ENCODE measurements at places on chromosomes 7 and 10. TPM values are rescaled to one million over a fixed set of nuclear protein-coding genes. Genes with fewer than 3 reads are reported as not detected.
A peak's percentile ranks its signal among the peaks of the same experiment; 100 is the strongest.

FRMPD2 gene
- polyA plus RNA-seq = not detected

EEF1AKMT2 gene
- 12.7 TPM for polyA plus RNA-seq

PHYHIPL gene
- polyA plus RNA-seq = not detected

PBLD gene
- polyA plus RNA-seq = 2.3 TPM

CYP2C9 gene
- not detected for polyA plus RNA-seq

NUTM2A gene
- 0.36 TPM for polyA plus RNA-seq

PNLIPRP1 gene
- not detected for polyA plus RNA-seq

PNLIP gene
- not detected for polyA plus RNA-seq

PTPRN2 gene
- 0.06 TPM for polyA plus RNA-seq

DNA sequence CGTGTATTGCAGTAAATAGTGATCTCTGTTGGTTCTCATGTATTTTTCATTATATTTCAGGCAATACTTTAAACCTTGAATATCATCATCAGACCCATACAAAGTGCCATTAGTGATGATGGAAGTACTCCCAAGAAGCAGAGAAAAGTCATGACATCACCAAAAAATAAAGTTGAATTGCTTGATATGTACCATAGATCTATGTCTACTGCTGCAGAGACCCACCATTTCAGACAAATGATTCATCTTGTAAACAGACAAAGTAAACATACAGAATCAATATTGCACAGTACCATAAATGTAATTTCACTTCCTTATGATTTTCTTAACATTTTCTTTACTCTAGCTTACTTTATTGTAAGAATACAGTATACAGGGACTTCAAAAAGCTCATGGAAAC is 347.8 kb downstream of the IPMK start:
- no peaks in the 10 kb centered on the region for H3K36me3 ChIP-seq
- H3K4me3 ChIP-seq = no peak overlapping the region
- H3K4me1 ChIP-seq = no peaks in the 10 kb centered on the region

DNA sequence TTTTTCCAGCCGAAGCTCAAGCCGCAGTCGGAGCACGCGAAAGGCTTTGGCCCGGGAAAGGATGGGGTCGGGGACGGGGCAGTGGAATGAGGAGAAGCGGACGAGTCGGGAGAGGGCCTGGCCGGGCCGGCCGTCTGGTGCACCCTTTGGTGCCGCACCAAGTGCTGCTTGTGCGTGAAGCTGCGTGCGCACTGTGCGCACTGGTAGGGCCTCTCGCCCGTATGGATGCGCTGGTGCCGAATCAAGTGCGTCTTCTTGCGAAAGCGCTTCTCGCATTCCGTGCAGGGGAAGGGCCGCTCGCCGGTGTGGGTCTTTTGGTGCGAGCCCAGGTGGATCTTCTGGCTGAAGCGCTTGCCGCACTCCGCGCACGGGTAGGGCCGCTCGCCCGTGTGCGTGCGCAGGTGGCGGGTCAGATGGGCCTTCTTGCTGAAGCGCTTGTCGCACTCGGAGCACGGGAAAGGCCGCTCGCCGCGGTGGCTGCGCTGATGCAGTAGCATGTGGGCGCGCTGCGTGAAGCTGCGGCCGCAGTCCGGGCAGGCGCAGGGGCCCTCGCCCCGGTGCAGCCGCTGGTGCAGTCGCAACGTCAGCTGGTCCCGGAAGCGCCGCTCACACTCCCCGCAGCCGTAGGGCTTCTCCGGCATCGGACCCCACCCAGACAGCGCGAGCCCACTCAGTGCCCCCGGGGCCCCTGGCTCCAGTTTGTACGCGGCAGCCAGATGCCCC is 7.8 kb downstream of the ZNF467 start:
- H3K27ac ChIP-seq = no peak overlapping the region
- H3K4me3 ChIP-seq = no peak overlapping the region
- no peaks in the 10 kb centered on the region for H3K36me3 ChIP-seq
- no peak for DNase-seq

- H3K36me3 ChIP-seq = no peaks in the 10 kb centered on the region
- H3K27ac ChIP-seq = no peak overlapping the region
- no peaks in the 10 kb centered on the region for H3K4me1 ChIP-seq
- no peak for DNase-seq
- H3K4me3 ChIP-seq = no peak overlapping the region
These were observed 162.5 kb upstream of the LYZL2 start for GRCh38 chr10:30792025-30792424.

DNA sequence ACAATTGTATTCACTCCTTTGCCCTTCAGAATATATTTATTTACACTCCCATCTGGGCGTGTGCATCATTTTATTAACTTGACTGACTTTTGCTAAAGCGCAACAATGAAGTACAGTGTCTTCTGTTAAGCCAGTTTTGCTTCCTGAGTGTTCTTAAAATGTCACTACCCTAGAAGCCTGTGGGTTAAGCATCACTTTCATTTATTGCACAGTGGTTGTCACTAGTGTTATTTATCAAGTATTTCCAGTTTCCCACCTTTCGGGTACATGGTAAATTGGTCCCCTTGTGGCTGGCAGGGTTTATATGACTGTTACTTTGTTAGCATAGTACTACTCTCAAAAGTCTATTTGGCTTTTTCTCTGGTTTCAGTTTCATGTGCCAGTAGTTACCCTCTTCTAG is 3.3 kb downstream of the HILPDA start:
- H3K27ac ChIP-seq = no peak overlapping the region
- no peak for DNase-seq
- peaks cover 10% of the 10 kb centered on the region for H3K36me3 ChIP-seq

DNA sequence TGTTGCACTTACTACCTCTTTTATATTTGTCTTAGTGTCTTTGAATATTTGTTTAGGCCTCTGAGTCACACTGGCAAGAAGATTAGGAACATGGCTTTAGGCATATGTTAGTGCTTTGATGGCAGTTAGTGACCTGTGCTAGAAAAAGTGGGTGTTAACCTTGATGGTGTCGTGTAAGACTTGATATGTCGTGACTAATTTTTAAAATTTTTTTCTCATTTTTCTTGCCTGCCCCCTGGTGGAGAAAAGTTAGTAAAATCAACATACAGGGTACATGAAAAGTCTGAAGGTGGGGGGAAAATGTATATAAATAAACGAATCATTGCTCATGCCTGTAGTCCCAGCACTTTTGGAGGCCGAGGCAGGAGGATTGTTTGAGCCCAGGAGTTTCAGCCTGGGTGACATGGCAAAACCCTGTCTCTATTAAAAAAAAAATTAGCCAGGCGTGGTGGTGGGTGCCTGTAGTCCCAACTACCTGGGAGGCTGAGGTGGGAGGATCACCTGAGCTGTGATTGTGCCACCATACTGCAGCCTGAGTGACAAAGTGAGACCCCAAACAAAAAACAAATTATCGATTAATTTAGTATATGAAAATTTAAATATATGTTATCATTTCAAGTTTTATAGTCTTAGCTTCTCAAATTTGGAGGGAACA is 44.6 kb downstream of the TAX1BP1 start:
- DNase-seq = peak; percentile 70
- peaks cover 5% of the 10 kb centered on the region for H3K36me3 ChIP-seq
- no peak overlapping the region for H3K4me3 ChIP-seq

DNA sequence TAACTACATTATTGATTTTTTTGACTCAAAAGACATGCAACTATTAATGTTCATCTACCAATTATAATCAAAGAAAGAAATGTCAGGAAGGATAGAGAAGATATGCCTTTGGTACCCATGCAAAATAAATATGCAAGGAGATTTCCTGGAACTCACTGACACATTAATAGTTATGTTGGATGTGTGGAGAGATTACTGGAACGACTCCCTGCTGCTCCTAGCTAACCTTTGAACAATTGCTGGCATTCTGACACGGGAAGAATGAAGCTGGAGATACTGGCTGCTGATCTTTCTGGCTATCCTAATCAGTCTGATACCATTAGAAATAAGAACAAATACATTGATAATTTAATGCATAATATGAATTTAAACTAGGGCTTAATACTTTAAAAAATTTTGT is 507.9 kb upstream of the NRG3 start:
- H3K36me3 ChIP-seq = no peaks in the 10 kb centered on the region
- H3K27me3 ChIP-seq = no peaks in the 10 kb centered on the region
- H3K4me3 ChIP-seq = no peak overlapping the region
- no peak overlapping the region for H3K27ac ChIP-seq

DNA sequence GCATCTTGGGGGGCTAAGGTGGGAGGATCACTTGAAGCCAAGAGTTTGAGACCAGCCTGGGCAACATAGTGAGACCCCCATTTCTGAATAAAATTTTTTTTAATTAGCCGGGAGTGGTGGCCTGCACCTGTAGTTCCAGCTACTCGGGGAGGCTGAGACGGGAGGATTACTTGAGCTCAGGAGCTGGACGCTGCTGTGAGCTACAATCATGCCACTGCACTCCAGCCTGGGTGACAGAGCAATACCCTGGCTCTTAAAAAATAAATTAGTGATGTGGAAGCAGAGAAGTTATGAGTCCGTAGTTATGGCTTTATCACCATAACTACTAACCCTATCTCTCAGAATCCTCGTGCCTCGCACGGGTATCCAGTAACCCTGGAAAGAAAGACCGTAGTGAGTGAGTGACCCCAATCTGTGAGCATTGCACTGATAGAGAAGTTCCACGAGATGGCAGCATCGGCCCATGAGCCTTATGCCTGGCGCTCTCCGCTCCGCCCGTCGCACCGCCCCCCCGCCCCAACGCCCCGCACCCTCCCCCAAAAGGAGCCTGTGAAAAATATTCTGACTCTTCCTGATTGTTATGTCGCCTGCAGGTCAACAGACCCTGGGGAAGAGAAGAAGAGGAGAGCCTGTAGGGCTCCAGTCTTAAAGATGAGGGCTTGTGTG is 4.9 kb upstream of the SLC29A3 start:
- no peaks in the 10 kb centered on the region for H3K36me3 ChIP-seq
- H3K27ac ChIP-seq = no peak overlapping the region
- peaks cover 11% of the 10 kb centered on the region for H3K27me3 ChIP-seq
- H3K4me1 ChIP-seq = peaks cover 4% of the 10 kb centered on the region
- no peak overlapping the region for H3K4me3 ChIP-seq
- DNase-seq = peak; percentile 24

- no peak for DNase-seq
- H3K27me3 ChIP-seq = no peaks in the 10 kb centered on the region
- H3K36me3 ChIP-seq = no peaks in the 10 kb centered on the region
- peaks cover 2% of the 10 kb centered on the region for H3K4me1 ChIP-seq
- no peak overlapping the region for H3K4me3 ChIP-seq
These were observed 45.3 kb upstream of the MALRD1 start for GRCh38 chr10:19003341-19003740.

DNA sequence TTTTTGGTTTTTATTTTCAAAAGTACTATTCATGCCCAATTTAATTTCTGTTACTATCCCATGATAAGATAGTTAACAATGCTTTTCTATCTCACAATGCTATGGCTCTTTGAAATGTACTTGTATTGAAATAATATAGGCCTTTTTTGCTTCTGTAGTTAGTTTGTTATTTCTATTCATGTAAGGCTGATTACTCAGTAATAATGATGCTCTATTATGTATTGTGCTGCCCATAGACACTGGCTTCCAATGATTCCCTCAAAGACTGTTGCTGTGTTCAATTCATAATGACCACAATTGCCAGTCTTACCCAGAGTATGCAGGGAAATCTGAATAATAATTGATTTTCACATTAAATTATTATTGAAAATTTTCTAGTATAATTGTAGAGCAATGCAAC is 155.5 kb upstream of the POT1 start:
- H3K4me3 ChIP-seq = no peak overlapping the region
- no peaks in the 10 kb centered on the region for H3K36me3 ChIP-seq
- no peaks in the 10 kb centered on the region for H3K4me1 ChIP-seq
- H3K27ac ChIP-seq = no peak overlapping the region
- no peaks in the 10 kb centered on the region for H3K27me3 ChIP-seq

DNA sequence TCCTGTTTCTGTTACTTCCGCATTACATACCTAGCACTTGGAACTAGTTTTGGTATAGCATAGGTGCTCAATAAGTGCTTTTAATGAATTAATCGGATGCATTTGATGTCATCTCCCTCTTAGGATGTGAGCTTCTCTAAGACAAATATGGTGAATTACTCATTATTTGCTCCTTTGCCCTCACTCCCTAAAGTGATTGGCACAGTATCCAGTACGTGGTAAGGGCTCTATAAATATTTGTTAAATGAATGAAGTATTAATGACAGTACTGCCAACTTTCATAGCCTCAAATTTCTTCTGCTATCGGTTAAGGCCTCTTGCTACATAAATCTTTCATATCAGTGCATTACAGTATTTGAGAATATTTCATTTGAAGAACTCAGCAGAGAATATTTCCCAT is 75.9 kb upstream of the ARID5B start:
- no peak for DNase-seq
- H3K27me3 ChIP-seq = no peaks in the 10 kb centered on the region
- H3K4me1 ChIP-seq = peaks cover 2% of the 10 kb centered on the region
- no peak overlapping the region for H3K27ac ChIP-seq

DNA sequence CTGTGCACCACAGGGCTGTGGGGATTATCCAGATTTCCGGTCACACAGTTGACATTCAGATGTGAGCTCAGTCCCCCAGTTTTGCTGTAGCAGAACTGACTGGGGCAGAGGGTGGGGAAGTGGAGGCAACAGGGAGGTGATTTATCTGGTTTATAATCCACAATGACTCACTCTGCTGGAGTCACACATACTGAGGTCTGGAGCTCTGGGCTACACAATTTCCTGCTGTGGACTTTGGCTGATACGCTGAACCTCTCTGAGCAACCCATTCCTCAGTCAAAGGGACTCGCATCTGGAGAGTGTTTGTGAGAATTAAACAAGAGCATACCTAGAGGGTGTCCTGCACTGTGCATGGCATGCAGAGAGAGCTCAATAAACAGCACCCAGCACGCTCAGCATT is 64.8 kb upstream of the PLPP4 start:
- DNase-seq = no peak
- H3K27me3 ChIP-seq = no peaks in the 10 kb centered on the region
- H3K4me1 ChIP-seq = no peaks in the 10 kb centered on the region
- no peaks in the 10 kb centered on the region for H3K36me3 ChIP-seq
- H3K4me3 ChIP-seq = no peak overlapping the region

DNA sequence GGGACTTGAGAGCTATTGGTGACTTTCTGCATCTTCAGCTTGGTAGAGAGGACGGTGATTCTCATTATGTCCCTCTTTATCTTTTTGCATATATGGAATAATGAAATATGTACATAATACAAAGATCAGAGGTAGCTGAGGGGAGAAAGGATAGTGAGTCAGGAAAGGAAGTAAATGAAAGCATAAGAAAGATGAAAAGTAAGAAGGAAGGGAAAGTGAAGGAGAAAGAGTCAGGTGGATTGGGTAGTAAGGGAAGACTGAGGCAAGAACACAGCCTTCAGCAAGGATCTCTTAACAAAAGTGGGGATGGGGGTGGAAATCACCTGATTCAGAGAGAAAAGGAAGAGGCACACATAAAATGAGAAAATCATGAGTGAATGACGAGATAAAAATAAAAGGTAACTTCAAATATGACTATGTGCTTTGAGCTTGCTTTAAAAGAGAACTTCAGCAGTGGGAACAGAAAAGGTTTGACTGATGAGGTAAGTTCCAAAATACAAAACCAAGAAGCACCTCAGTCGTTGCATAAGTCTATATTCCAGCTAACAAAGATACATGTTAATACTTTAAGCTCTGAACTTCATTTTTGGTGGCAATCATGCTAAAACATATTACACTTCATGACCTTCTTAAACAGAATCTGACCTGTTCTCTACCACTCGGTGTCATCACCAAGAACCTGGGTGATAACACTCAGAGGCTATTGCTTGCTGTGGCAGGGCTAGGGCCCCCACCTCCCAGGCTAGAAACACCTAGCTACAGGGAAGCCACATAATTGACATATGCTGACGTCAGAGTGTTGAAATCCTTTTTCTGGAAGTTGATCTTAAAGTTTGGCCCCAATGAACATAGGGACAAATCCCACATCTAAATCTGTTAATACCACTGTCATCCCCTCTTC is 32.9 kb downstream of the NRCAM start:
- H3K27ac ChIP-seq = no peak overlapping the region
- H3K4me3 ChIP-seq = no peak overlapping the region
- no peaks in the 10 kb centered on the region for H3K4me1 ChIP-seq
- H3K27me3 ChIP-seq = no peaks in the 10 kb centered on the region
- H3K36me3 ChIP-seq = no peaks in the 10 kb centered on the region
- no peak for DNase-seq
